Renal pelvis (tissue), 12 donors: ENCODE measurements at places on chromosomes 1 and 21. TPM values are rescaled to one million over a fixed set of nuclear protein-coding genes. Genes with fewer than 3 reads are reported as not detected.

Gene TMPRSS3
- 3.4 TPM for polyA plus RNA-seq

Gene SYT14
- 0.49 TPM for polyA plus RNA-seq

Gene NCF2
- polyA plus RNA-seq = 2.0 TPM

Gene CCDC190
- not detected for polyA plus RNA-seq

Gene CFHR1
- polyA plus RNA-seq = 0.13 TPM

Gene SPRR1B
- polyA plus RNA-seq = not detected

GRCh38 chr1:103256490-103256889, 148.2 kb upstream of the COL11A1 start:
- no peak for DNase-seq

DNA sequence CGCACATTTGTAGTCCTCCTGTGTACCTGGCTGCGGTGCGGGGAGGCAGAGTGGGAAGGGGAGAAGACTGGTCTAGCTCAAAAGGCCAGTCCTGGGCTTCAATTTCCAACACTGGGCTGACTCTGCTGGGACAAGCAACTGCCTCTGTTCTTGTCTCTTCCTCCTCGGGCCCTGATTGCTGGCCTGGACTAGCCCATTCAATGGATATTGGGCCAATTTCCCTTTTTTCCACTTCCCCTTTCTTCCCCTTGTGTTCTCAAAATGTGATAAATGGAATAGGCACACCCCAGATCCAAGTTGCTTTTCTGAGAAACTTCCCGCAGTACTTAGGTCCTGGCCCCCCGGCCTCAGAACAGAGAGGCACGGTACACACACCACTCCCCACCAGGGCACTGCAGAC, 48.2 kb downstream of the SPSB1 start:
- no peak for DNase-seq

DNA sequence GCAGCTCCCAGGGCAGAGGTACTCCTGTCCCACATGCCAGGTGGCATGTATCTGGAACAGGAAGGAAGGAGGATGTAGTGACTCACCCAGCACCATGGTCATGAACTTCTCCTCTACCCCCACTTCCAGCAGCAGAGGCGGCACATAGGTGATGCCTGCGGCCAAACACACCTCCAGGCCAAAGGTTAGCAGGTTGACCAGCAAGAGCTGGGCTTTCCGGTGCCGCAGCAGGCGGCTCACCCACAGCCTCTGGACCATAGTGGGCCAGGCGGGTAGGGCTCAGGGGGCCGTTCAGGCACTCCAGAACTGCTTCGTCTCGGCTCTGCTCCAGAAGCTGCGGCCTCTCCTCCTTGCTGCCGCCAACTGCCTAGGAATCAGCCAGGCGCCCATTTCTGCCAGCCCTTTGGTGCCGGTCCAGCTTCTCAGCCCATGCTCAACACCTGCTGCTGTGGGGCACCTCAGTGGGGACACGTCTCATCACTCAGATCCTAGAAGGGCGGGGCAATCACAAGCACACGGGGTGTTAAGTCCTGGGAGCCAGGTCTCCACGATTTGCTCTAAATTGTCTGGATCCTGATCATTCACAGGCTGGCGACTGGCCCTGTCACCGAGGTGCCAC, 15.8 kb downstream of the SLC45A3 start:
- DNase-seq = no peak

DNA sequence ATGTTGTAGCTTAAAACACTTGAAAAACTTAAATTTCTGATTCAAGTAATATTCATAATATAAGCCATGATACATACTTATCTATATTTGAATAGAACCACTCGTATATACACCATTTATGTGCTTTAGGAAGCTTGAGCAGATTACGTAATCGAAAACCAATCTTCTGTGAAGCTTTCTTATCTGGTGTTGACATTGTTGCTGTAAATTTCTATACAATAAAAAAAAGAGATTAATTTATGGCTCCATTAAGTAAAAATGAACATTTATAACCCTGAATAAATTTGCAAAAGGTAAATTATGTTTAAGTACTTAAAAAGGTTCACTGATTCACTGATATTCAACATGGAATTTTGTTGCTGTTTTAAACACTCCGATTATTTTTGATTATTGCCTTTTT, 21.4 kb downstream of the LIN9 start:
- no peak for DNase-seq

DNA sequence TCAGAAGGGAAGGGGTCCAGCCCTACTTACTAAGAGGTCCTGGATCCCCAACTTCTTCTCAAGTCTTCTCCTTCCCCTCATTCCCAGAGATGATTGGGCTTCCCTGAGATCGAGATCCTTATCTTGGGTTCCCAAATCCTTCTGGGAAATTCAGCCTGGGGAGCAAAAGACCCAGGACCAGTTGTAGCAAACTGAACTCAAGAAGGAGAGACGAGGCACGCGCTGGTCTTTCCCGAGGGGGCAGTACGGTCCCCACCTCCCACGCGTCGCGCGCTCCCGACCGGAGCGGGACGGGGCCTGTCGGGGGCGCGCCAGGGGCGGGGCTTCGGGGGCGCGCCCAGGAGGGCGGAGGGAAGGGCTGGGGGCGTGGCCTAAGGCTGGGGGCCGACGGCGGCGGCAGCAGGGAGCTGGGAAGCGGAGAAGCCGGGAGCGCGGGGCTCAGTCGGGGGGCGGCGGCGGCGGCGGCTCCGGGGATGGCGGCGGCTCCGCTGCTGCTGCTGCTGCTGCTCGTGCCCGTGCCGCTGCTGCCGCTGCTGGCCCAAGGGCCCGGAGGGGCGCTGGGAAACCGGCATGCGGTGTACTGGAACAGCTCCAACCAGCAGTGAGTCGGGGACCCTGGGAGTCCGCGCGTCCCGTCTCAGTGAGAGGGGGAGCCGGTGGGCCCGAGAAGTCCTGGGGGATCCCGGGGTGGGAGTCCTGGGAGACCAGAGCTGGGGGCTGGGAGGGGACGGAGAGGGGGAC, at the start of gene EFNA3:
TSS of gene EFNA3 (plus strand) at position 369 of the 741 bp plus-strand sequence. CDS start at position 474, 105 bp downstream.
- DNase-seq = no peak

GRCh38 chr1:245995474-245995873, 511.6 kb downstream of the SMYD3 start:
- no peak for DNase-seq

DNA sequence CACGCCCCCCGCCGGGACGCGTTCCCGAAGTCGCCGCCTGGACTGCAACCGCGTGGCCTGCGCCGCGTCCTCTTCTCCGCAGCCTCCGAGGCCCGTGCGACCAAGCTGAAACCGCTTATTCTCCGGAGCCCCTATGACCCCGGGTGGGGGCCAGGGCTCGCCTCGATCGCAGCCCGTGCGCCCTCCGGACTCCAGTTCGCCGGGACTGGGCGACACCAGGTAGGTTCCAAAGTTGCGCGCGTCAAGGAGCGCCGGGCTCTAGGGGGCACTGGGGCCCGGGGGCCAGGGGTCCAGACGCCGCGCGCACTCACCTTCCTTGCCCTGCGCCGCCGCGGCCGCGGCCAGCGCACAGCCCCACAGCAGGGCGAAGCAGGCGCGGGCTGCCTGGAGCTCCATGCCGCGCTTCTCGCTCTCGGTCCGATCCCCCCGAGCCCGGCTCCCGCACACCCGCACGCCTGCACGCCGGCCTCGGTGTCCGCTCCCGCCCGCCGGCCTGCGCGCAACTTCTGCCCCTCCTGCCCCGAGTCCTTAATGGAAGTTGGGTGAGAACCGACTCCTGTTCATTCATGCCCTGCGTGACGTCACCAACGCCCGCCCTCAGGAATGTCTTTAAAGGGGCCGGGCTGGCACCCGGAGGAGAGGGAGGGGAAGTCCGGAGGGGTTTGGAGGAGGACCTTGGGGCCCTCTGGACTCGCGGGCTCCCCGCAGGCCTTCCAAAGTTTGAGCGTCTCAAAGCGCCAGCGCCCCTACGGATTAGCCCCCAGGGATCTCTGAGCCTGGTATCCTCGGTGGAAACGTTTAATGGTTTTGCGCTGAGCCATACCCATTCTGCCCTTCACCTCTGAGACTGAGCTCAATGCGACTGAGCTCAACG, at the start of gene EPHA2:
TSS of gene EPHA2 (minus strand) at position 533 of the 874 bp plus-strand sequence. CDS start at position 396, 137 bp downstream.
- DNase-seq = peak; percentile 97

- no peak for DNase-seq
These were observed 667.1 kb upstream of the PKN2 start for GRCh38 chr1:88016947-88017346.

GRCh38 chr1:93716941-93717368, 35.3 kb upstream of the BCAR3 start:
- no peak for DNase-seq

GRCh38 chr1:10818262-10819197, 22.1 kb upstream of the CASZ1 start:
- no peak for DNase-seq

DNA sequence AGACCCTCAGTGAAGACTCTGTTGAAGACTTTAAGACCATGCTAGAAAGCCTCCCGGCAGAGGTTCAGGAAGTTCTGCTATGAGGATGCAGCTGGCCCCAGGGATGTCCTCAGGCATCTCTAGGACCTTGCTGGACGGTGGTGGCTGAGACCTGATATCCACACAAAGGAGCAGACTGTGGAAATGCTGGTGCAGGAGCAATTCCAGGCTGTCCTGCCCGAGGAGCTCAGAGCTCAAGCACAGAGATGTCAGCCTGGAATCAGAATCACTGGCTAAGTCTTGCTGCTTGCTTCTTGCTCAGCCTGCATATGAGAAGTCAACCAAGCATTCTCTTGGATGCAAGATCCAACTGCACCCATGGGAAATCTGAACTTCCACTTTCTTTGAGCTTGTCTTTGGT, 22.0 kb upstream of the CDC42 start:
- DNase-seq = no peak

DNA sequence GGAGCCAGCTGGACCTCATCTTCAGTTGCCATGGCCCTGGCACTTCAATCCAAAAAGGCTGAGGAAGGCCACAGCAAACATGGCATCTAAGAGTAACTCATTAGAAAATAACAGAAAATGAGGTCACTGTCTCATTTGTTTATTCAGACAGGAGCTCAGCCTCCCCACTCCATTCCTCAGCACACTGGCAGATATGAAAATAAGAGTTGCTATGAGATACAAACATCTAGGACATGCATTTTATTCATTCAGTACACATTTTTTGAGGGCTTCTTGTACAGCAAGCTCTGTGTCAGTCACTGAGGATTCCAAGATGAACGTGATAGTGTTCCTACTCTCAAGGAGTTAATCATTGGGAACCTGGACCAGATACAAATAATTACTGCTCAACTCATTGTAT, 32.7 kb upstream of the TMEM125 start:
- DNase-seq = no peak

GRCh38 chr1:96492236-96492635, 229.3 kb upstream of the PTBP2 start:
- DNase-seq = no peak

DNA sequence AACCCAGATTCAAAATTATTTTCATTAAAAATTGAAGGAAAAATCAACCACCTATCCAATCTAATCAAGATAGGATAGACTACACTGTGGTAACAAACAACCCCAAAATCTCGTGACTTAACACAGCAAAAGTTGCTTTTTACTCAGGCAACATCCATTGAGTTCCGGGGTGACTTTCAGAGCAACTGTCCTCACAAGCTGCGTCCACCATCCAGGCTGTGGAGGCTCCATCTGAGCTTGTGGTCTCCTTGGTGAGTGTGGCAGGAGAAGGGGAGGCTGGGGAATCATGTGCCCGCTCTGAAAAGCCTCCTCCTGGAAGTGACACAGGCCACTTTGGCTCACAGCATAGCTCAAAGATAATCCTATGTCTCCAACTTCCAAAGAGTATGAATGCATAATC, 52.4 kb downstream of the CD2 start:
- DNase-seq = no peak

- no peak for DNase-seq
These were observed 430.5 kb downstream of the HLX start for GRCh38 chr1:221309723-221310122.

- DNase-seq = no peak
These were observed 662.5 kb upstream of the USP24 start for GRCh38 chr1:55877437-55878232.

DNA sequence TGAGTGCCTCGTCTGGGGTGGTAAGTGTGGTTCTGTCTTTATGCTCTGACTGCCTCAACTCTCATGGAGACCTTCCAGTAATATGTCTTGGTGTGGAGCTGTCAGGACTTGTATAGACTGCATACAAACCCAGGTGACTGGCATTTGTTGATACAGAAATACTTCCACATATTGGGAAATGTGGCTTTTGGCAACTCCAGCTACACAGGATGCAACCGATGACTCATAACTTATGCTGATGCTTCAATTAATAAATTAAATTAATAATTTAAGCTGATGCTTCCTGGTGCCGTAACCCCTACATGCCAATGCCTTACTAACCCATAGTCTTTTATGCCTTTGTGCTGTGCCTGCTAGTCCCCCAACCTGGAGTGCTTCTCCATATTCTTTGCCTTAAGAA, 72.3 kb upstream of the ARTN start:
- no peak for DNase-seq

- DNase-seq = peak; percentile 54
These were observed 28.9 kb upstream of the FMOD start for GRCh38 chr1:203379825-203380224.

DNA sequence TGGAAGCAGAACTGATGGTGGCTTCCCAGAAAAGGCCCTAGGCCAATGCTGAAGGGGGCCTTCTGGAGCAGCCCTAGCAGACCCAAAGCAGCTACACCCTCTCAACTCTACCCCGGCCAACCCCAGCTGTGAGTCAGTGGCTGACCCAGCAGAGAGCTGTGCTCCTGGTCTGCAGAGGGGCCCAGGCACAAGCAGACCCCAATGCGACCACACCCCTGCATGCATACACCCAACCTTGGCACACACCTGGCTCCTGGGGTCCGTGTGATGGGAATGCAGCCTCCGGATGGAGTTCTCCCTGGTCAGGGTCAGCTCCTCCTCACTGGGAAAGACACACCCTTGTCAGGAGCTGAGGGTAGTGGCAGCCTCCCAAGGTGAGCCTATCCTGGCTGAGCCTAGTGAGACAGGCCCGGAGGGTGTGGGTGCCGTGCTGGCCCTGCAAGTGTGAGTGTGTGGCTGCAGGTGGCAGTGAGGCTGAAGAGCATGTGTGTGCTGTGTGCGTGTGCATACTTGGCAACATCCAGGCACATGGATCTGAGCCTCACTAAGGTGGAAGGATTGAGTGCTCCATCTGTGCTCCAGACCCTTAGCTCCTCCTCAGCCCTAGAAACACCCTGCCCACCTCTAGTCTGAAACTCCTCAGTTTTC, 3.9 kb upstream of the ARHGAP30 start:
- no peak for DNase-seq

GRCh38 chr1:154784924-154785531, 85.1 kb downstream of the KCNN3 start:
- no peak for DNase-seq

DNA sequence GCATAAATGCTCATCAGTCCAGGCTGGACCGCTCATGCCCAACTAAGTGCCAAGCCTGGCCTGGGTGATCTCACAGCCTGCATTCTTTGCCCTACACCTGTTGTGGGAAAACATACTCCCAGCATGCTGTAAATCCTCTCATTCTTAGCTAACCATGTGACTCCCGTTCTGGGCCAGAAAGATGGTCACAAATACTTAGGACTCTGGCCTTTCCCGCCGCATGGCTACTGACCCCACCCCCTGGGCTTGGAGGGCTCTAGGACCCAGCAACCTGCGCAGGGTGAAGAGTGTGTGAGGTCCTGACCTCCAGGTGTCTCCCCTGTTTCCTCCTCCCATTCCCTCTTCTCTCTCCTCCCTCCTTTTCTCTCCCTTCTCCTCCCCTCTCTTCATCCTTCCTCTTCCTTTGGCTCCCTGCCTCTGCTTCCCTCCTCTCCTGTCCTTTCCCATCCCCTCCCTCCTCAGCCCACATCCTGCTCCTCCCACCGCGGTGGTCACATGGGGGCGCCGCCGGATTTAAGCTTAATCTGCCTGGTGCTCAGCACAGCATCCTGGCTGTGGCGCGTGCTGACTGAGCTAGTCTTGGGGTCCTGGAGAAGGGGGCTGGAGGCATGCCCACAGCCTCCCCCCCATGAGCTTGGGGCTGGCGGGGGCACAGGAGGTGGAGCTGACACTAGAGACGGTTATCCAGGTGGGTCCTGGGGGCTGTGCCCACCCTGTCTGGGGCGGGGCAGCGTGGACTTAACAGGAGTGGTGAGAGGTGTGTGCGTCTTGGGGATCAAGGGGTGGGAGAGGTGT, at the start of gene CROCC:
TSS of gene CROCC (plus strand) at position 541 of the 795 bp plus-strand sequence. CDS start at position 629, 88 bp downstream.
- DNase-seq = peak; percentile 77
